Activated T-helper 17 cell treated with anti-CD3 and anti-CD28 coated beads, Interleukin-2, amount 50 U/mL, for 72 hours (primary cell): ENCODE measurements at places on chromosomes 1 and 21. TPM values are rescaled to one million over a fixed set of nuclear protein-coding genes. Genes with fewer than 3 reads are reported as not detected.

GRCh38 chr1:9601942-9602793, 13.5 kb downstream of the TMEM201 start:
- ATAC-seq, result no peak

ANXA9 gene
- total RNA-seq, result 0.19 TPM

CLCA4 gene
- not detected for total RNA-seq

CLCNKB gene
- 0.13 TPM for total RNA-seq

KRTAP12-2 gene
- not detected for total RNA-seq

PLA2G5 gene
- not detected for total RNA-seq

GRCh38 chr1:233679030-233679429, 65.1 kb downstream of the KCNK1 start:
- no peak for ATAC-seq

CNIH3 gene
- 1.4 TPM for total RNA-seq

OR2L13 gene
- total RNA-seq, result not detected

C1orf52 gene
- 16.9 TPM for total RNA-seq

DNA sequence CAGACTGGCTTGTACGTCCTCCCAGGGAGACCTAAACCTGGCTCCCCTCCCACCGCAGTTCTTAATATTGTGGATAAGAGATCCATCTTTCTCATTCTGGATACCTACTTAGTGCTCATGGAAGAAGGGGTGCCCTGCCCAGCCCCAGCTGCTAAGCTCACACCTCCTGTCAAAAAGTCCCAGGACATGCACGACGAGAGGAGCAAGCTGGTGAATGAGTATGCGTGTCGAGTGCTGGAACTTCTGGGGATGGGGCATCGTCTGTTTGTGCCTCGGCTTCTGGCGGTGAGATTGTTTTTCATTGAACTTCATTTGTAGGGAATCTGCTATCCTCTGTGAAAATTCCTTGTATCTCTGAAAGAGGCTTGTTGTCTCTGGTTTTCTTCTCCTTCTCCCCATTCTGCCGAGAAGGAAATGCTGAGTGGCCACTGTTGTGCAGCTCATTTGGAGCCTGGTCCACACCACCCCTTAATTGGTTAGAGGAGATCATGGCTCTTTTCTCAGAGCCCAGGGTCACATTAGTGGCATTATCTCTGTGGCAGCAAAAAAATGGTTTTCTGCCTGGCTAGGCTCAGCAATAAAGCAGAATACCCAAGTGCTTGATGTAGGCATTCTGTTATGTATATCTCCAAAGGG, 199.4 kb upstream of the CACYBP start:
- ATAC-seq, result peak; percentile 6
